ENCODE measurements at places on chromosomes 16 and 17.

DNA sequence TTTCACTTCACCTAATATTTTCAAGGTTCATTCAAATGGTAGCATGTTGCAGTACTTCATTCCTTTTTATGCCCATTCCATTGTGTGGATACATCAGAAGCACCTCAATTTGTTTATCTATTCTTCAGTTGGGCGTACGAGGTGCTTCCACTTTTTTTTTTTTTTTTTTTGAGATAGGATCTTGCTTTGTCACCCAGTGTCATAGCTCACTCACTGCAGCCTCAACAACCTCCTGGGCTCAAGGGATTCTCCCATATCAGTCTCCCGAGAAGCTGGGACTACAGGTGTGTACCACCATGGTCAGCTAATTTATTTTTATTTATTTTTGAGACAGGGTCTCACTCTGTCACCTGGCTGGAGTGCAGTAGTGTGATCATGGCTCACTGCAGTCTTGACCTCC, 22.5 kb upstream of the SPNS3 start:
- no peak for DNase-seq

- no peak for DNase-seq
These were observed at the start of gene FZD2 for GRCh38 chr17:44556832-44557606. Gene FZD2 (plus strand): TSS chr17:44557484. CDS start chr17:44557689, 205 bp downstream.

GRCh38 chr16:69471121-69471520, 46.7 kb downstream of the CYB5B start:
- DNase-seq: no peak

GRCh38 chr16:30601966-30602365, 8.2 kb downstream of the ZNF689 start:
- DNase-seq: no peak

Measured in stimulated activated CD8-positive, alpha-beta memory T cell treated with anti-CD3 and anti-CD28 coated beads, Interleukin-15, amount 100 ng/mL, for 24 hours (primary cell).